DMS153 (cell line): ENCODE measurements at places on chromosomes 2 and 18.

GRCh38 chr2:139365189-139365588 is 585.0 kb upstream of the NXPH2 start:
- no peak for DNase-seq

DNA sequence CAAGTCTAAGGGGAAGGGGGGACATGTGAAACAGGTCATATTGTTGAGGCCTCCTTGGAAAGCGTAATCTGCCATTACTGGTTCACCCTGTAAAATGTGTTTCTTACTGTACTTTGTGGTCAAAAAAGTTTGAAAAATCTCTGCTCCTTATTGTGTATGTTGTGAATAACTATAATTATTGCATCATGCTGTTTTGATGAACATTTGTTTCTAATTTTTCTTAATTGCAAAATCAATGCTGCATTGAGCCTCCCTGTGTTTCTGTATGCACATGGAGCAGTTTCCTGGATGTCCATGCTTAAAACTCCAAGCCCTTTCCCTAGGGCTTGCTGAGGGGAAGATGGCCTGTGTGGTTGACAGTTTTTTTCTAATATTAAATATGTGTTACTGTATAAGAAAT is 158.6 kb downstream of the RNF144A start:
- DNase-seq = no peak

DNA sequence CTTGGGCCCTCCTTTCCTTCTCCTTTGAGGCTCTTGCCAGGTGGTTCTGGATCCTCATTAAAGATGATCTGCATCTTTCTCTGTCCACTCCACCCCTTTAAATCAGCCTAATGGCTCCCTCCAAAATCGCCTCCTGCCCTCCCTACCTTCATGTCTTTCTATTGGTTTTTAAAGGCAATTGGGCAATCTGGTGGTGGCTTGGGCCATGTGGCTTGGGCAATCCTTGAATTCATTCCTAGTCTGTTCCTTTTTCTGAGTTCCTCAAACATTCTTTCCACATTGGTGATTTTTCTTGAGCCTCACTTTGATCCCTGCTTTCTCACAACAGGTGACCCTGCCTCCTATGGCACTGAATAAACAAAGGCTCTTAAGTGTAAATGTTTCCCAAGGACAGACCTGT is 266.2 kb upstream of the REV1 start:
- DNase-seq = no peak

- no peak for DNase-seq
Measured at GRCh38 chr2:216724190-216724589, 28.8 kb upstream of the IGFBP5 start.

DNA sequence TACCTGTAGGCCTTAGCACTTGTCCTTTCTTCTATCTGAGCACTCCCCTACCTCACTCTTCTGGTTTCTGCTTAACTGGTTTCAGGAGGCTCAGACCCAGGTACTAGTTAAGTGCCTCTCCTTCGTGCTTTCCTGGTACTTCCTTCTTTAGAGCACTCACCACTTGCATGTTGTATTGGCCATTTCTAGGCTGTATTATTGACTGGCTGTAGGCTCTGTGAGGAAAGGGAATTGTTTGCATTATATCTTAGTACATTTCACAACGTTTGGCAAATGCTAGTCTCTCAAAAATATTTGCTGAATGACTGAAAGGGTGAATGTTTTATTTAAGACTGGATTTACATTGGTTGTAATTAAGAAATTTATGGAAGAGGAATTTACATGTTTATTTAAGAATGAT is 36.0 kb upstream of the SCN1A start:
- no peak for DNase-seq

- no peak for DNase-seq
Measured at GRCh38 chr2:238857959-238858358, 10.1 kb downstream of the TWIST2 start.

GRCh38 chr18:21669736-21670285 is 34.8 kb downstream of the ABHD3 start:
- peak; percentile 18 for DNase-seq

DNA sequence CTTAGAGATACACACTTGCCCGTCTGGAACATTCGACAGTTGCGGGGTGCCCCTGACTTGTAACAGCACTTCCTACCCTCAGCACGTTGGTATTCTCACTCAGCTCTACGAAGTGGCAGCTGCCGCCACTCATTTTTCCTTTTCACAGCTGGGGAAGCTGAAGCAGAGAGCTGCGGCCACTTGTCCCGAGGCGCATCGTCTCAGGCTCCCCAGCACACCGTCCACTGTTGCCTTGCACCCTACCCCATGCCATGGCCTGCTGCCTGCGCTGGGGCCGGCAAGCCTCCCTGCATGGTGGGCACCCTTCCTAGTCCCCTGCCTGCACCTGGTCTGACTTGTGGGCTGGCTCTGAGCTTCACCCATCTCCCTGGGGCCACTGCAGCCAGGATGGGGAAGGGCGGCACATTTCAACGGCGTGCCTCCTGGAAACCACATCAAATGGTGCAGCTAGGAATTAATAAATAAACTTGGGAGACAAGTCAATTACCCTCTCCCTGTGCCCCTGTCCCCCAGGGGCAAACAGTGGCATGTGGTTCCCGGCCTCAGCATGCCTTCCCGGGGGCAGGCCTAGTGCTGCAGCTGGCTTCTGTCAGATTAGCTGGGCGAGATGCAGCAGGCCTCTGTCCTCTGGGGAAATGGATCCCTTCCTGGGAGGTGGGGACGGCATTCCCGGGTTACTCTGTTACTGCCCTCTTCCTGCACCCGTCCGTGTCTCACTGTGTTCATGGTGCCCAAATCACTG is 64.7 kb upstream of the HAAO start:
- DNase-seq = no peak

DNA sequence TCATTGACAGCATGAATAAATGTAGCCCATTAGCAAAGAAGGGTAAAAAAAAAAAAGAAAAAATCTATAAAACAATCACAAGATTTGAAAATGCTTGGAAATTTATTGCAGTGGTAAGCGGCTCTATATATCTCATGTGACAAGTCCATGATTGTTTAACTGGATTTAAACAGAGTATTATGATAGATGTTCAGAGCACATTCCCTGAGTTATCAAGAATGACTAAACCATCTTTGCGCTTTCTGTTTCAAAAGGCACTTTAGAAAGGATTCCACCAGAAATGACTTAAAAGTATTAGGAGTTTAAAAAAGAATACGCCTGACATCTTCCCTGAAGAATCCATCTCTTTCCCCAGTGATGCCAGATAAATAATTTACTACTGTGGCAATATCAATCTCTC is 409.5 kb upstream of the UBE2E3 start:
- DNase-seq = no peak

DNA sequence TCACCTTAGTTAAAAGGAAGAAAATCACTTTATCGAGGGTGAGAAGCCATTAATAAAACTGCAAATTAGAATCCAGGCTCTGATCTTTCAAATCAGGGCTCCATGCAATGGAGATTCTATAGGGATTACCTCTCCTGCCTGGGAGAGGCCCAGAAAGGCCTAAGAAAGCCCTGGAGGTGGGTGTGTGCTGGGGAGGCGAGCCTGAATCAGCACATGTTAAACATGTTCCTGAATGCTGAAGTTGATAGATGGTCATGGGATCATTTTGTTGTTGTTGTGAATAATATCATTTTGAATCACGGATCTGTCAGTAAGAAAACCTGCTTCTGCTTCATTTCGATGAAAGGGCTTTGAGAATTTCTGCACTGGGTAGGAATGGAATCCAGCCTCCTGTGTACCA is 254.3 kb downstream of the ACKR3 start:
- no peak for DNase-seq

DNA sequence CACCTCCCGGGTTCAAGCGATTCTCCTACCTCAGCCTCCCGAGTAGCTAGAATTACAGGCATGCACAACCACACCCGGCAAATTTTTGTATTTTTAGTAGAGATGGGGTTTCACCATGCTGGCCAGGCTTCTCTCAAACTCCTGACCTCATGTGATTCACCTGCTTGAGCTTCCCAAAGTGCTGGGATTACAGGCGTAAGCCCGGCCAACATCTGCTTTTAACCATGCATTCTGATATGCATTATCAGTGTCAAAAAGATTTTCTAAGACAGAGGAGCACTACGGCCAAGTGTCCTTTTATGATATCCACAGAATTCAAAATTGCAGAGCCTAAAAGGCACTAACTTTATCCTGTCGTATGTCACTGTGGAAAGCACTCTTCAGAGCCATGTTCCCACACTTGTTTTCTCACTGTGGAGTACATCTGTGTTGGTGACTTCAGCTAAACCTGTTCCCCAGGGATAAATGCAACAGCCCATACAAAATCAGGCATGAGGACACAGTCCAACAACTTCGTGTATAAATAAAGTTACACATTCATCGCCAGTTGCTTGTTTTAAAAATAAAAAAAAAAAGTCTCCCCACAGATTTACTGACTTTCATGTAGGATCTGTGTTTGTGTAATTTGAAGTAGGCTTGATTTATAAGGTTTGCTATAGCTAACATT is 56.4 kb downstream of the STK25 start:
- no peak for DNase-seq

DNA sequence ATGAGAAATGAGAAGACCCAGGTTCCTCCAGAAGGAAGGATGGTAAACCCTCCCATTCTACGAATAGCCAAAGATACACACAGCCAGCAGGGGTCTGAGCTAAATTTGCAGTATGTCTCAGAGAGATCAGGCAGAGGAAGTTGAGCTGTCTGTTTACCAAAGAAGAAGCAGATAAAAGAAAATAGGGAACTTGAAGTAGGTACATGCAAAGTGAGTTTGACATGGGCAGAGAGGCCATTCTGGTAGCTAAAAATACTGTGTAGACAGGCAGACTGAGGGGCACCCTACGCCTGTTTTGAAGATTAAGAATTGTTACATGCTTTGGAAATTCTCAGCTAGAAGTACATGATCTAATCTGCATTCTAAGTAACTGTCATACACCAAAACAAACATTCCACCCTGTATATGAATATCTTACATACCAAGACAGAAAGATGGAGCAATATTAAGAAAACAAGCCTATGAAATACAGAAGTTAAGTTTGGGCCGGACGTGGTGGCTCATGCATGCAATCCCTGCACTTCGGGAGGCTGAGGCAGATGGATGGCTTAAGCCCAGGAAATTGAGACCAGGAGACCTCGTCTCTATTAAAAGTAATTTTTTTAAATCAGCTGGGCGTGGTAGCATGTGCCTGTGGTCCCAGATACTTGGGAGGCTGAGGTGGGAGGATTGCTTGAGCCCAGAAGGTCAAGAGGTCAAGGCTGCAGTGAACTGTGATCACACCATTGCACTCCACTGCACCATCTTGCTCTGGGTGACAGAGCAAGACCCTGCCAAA is 157.9 kb downstream of the ANKRD44 start:
- no peak for DNase-seq

DNA sequence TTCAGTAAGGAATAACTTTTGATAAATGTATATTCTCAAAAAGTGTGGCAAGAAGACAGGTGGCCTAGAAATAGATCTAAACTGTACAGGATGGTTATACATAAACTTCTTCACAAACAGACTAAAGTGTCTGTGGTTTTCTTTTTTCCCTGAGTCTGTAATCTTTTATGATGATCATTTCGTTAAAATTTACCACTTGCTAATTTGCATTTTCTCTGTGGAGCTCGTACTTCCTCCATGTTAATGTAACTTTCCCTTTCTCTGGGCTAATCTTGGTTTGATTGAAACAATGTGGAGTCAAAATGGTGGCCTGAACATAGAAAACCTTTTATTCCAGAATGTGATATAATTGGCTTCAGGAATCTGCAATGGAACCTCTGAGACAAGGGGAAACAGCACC is 166.2 kb downstream of the FTCDNL1 start:
- DNase-seq = no peak

DNA sequence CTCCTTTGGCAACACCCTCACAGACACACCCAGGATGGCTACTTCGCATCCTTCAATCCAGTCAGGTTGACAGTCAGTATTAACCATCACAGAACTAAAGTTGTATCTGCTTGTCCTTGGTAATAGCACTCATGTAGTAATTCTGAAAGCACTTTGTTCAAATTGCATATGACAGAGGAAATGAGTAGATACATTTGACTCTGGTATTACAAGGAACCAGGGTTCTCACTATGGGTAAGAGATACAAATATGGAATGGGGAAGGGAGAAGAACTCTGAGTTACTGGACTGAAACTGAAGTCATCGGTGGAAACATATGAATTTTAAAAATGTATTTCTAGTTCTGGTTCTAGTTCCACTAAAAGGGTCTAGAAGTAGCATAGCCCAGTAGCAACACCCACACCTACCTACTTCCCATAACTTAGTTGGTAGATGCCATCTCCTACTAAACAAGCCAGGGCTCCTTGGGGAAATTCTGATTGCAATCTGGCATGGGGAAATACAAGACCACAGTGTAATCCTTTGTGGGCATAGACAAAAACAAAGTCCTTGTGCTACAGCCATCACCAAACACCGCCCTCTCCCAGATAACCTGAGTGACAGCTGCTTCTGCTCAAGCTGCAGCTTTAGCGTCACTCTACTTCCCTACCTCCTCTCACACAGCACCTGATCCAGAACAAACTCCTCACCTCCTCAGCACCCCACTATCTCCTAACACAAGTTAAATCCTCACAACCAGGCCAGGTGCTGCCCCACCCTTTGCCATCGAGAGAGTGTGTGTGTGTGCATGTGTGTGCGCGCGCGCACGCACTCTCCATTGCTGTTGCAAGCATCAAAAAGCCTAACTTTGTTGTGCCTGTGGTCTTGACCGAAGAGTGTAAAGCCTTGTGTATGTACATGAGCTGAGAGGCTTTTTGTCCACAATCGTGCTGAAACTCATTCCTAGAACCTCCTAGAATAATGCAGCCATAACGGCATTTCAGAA is 31.4 kb upstream of the CD226 start:
- DNase-seq = no peak

- DNase-seq = no peak
Measured at GRCh38 chr2:28128281-28128950, 237.9 kb downstream of the BABAM2 start.

- DNase-seq = no peak
Measured at GRCh38 chr18:33660696-33661310, 82.8 kb downstream of the ASXL3 start.

DNA sequence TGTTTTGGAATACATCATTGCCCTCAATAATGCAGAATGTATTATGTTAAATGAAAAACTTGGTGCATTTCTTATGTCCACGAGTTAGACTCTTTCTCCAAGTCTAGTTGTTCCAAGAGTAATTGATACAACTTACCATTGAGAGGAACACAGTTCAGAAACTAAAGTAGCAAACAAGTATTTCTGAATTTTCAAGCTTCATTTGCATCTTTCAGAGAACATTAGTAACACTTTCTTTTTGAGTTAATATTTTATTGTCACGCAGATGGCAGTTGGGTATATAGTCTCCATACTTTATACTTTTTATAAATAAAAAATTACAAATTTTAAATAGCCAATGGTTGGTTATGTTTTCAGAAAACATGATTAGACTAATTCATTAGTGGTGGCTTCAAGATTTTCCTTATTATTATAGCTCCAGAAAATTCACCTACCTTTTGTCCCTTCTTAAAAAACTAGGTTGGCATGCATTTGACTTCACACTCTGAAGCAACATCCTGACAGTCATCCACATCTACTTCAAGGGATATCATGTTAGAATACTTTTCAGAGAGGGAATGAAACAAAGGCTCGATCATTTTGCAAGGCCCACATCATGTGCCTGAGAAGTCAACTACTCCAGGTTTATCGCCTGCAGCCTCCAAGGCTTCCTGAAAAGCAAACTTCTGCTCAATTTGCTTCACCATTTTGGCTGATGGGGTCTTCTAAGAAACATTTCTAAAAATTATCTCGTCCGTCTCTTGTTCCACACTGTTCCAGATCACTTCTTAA is 29.9 kb downstream of the LYPD6B start:
- DNase-seq = no peak
